ENCODE measurements at places on chromosomes 13 and 19.

- DNase-seq, result no peak
Measured at GRCh38 chr19:38731654-38732301, 12.5 kb downstream of the CAPN12 start.

GRCh38 chr19:38653028-38653571 is 5.7 kb downstream of the ACTN4 start:
- DNase-seq, result no peak

DNA sequence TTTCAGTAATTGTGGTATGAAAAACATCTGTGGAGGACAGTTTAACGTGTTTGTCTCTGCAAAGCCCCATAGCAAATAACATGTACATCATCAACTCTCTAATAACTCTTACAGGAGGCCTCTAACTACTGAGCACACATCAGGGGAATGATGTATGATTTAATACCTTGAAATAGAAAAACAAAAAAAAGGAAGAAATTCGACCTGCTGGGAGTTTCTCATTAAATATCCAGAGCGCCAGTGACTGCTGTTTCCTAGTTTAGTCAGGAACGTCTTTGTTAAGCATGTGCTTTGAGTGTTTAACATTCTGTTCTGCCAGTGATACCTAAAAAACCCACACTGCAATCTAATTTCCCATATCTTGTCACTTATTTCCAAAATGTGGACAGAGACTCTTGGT is 235.4 kb downstream of the PCDH20 start:
- no peak for DNase-seq

DNA sequence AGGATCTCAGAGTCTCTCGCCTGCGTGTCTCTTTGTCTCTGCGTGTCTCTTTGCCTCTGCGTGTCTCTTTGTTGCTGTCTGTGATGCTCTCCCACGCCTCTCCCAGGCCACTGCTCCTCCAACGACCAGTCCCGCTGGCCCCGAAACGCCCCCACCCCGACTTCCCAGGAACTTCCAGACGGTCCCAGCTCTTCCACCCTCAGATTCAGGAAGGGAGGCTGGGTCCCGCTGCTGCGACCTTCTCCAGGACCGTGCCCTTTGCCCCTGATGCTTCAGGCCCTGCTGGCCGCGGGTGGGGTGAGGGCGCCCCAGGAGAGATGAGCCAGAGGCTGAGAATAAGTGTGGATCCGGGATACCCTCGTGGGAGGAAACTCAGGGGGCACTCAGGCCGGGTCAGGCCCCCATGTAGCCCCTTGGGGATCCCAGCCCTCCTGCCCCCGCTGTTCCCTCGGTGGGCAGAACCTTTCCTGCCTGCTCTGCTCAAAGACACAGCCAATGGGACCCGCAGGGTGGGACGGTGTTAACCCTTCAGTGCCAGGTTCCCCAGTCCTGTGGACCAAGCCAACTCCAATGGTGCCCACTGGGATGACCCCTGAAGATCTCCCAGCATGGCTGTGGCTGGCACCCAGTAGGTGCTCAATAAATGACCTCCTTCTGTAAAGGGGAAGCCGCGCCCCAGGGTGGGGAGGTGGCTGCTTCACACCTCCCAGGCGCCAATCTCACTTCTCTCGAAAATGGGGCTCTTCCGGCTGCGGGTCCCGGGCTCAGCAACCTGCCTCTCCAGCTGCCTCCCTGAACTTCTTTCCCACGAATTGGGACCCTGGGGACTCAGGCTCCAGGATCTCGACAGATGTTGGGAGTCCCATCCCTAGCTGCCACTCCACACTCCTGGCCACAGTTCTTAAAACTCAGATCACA is 1.5 kb upstream of the S1PR5 start:
- DNase-seq, result no peak

GRCh38 chr19:3415695-3416094 is 49.3 kb downstream of the NFIC start:
- DNase-seq, result no peak

DNA sequence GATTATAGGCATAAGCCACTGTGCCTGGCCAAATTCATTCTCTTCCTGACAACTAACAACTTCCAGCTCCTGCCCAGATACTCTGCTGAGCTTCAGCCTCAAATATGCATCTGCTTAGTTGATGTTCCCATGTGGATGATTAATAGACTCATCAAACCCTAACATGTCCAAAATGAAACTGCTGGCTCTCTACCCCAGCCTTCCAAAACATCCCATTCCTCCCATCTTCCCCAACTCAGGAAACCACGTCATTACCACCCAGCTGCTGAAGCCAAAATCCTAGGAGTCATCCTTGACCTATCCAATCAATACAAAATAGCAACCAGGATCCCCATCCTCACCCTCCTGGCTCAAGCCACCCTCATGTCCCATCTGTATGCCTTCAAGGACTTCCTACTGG is 20.9 kb downstream of the POU2F2 start:
- no peak for DNase-seq

GRCh38 chr19:17681505-17682125 is 6.5 kb downstream of the UNC13A start:
- peak; percentile 21 for DNase-seq

GRCh38 chr13:26325876-26326275 is 71.9 kb downstream of the CDK8 start:
- no peak for DNase-seq

- DNase-seq, result no peak
Measured at GRCh38 chr19:42173695-42174094, 41.4 kb upstream of the POU2F2 start.

- no peak for DNase-seq
Measured at GRCh38 chr13:42656958-42657357, 83.0 kb downstream of the TNFSF11 start.

GRCh38 chr19:56837004-56837403 is 3.5 kb downstream of the PEG3 start:
- DNase-seq, result no peak

DNA sequence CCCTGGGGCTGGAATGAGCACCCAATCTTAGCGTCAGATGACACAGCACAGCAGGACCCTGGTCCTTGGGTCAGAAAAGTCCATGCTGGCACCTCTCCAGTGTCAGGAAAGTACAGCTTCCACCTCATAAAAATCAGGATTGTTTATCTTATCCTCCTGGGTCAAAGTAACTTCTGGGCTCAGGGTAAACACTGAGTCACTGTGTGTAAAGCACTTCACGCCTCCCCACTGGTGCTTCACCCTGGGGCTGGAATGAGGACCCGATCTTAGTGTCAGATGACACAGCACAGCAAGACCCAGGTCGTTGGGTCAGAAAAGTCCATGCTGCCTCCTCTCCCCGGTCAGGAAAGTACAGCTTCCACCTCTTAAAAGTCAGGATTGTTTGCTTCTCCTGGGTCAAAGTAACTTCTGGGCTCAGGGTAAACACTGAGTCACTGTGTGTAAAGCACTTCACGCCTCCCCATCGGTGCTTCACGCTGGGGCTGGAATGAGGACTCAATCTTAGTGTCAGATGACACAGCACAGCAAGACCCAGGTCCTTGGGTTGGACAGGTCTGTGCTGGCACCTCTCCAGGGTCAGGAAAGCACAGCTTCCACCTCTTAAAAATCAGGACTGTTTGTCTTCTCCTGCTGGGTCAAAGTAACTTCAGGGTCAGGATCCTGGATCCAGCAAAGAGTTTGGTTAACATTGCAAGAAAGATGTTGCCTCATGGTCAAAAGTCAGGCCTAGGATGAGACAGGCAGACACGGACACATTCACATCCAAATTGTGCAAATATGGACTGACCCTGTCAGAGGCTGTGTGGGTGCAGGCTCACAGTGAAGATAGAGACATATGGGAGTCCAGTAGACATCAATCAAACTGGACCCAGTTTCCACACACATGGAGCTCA is 39.2 kb upstream of the CYP2A7 start:
- no peak for DNase-seq

GRCh38 chr13:30593001-30593400 is 24.7 kb upstream of the USPL1 start:
- DNase-seq, result no peak

DNA sequence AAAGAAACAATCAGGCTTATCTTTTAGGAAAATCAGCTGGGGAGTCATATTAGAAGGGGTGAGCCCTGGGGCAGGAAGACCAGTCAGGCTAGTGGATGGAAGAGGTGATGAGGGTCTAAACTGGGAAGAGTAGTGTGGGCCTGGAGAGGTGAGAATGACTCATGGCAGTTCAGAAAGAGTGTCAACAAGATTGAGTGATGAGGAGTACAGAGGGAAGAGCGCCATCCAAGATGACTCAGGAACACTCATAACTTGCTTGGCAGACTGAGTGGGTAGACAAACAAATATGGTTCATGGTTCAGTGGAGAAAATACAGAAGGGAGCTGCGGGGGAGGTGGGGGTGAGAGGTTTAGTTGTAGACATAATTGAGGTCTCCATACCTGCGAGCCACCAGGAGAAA is 17.3 kb upstream of the CLDN10 start:
- no peak for DNase-seq

All from stimulated activated CD4-positive, alpha-beta T cell treated with anti-CD3 and anti-CD28 coated beads, TNF-alpha, amount 100 ng/mL, for 24 hours (primary cell).